ENCODE measurements at places on chromosomes 11 and 22.
A peak's percentile ranks its signal among the peaks of the same experiment; 100 is the strongest.

GRCh38 chr11:85758480-85759039, 52.4 kb downstream of the SYTL2 start:
- no peak for DNase-seq

GRCh38 chr22:24069721-24070120, 58.6 kb downstream of the CABIN1 start:
- no peak for DNase-seq

DNA sequence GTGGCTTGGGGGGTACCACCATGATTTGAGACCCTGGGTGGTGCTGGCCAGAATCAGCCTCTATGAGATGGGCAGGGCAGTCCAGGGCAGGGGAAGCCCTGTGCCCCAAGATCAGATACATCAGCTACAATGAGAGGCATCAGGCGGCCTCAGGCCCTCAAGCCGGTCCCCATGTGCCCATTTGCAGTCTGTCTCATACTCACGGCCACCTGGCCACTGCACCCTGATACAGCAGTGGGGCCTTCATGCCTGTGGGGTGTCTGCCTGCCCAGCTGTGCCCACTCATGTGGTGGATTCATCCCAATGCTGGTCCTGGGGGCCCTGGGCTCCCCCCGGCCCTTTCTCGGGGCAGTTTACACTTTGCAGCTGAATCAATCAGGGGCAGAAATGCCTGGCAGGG, 42.4 kb upstream of the KCNQ1OT1 start:
- DNase-seq = no peak

GRCh38 chr11:76268498-76268897, 62.2 kb upstream of the WNT11 start:
- no peak for DNase-seq

DNA sequence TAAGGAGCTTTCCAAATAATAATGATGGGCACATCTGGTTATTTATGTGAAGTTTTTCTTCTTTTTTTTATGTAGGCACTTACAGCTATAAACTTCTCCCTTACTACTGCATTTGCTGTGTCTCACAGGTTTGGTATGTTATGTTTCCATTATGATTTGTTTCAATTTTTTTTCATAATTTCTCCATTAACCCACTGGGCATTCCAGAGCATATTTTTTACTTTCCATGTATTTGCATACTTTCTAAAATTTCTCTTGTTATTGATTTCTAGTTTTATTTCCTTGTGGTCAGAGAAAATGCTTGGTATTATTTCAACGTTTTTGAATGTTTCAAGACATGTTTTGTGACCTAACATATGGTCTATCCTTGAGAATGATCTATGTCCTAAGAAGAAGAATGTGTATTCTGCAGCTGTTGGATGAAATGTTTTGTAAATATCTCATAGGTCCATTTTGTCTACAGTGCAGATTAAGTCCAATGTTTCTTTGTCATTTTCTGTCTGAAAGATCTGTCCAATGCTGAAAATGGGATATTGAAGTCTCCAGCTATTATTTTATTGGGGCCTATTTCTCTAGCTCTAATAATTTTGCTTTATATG, 362.1 kb downstream of the DDX10 start:
- no peak for DNase-seq

DNA sequence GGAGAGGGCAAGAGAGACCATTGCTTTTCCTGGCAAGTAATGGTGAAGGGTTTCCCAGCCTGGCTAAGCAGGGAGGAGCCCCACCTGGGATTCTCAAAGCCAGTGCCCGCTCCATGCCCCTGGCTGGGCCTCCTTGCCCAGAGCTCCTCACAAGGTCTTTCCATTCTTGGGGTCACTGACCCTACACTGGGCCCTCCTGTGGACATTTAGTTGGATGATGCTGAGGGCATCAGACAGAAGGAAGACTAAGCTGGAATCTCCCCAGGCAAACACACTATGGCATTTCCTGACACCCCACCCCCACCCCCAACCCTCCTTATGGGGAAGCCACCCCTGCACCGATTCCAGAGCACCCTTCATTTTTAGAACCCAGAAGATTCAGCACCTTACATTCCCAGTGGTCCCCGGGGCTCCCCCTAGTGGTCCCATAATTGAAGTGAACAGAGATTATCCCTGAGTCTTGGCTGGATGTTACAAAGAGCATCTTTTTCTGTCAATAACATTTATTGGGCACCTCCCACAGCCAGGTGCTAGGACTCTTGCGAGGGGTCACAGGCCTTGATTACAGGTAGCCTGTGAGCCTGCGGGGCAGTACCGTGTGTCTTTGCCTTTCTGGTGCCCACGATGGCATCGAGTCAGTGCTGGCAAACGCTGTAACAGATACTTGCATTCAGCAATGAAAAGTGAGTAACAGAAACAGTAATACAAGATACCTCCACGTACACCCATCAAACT, 548.5 kb downstream of the BUD13 start:
- DNase-seq = peak; percentile 16

DNA sequence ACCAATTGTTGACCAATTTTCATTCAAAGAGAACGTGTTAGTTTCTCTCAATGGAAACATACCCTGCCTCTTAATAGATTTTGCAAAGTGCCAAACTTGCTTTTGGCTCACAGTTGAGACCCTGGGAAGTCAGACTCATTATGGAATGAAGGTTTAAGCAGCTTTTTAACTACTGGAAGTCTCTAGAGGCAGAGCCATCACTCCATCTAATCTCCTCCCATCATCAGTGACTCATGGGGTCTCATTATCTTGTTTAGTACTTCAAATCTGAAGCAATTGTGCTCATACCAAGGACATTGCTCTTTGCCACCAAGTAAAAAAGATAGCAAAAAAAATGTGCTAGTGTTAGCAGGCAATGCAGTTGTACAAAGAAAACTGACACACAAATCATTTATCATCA, 537.1 kb upstream of the LRRC4C start:
- DNase-seq = no peak

- DNase-seq = no peak
These were observed 18.1 kb upstream of the ACR start for GRCh38 chr22:50719814-50720300.

GRCh38 chr11:35419830-35420333, 524 bp upstream of the SLC1A2 start:
- DNase-seq = no peak

GRCh38 chr11:122179961-122180834, 64.2 kb upstream of the BLID start:
- DNase-seq = no peak

GRCh38 chr11:128361451-128362020, 225.8 kb downstream of the ETS1 start:
- no peak for DNase-seq

- no peak for DNase-seq
These were observed 64.7 kb upstream of the RRAS2 start for GRCh38 chr11:14423633-14424032.

- no peak for DNase-seq
These were observed 27.8 kb downstream of the YWHAH start for GRCh38 chr22:31972180-31972579.

- no peak for DNase-seq
These were observed 409.9 kb downstream of the TMEM135 start for GRCh38 chr11:87447606-87448005.

GRCh38 chr11:117538263-117539135, 210.8 kb downstream of the CEP164 start:
- no peak for DNase-seq

GRCh38 chr11:46106530-46107407, 14.5 kb downstream of the PHF21A start:
- DNase-seq = no peak

DNA sequence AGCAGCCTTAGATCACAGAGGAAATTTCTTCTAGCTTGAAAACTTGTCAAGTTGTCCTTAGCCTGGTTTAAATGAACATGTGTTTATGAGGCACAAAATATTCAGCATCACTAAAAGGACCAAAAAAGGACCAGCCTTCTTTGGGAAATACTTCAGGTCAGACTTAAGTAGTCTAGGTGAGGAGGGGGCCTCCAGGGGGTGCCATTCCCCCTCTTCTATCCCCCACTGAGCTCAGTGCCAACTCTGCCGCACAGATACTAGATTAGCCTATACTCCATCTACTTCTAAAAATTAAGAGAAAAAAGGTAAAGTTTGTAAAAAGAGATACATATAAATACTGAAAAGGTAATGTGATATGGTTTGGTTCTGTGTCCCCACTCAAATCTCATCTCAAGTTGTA, 20.6 kb downstream of the CLTCL1 start:
- no peak for DNase-seq

Data from H54 (cell line).